H1 (cell line): ENCODE measurements at places on chromosomes 11 and 22.

DNA sequence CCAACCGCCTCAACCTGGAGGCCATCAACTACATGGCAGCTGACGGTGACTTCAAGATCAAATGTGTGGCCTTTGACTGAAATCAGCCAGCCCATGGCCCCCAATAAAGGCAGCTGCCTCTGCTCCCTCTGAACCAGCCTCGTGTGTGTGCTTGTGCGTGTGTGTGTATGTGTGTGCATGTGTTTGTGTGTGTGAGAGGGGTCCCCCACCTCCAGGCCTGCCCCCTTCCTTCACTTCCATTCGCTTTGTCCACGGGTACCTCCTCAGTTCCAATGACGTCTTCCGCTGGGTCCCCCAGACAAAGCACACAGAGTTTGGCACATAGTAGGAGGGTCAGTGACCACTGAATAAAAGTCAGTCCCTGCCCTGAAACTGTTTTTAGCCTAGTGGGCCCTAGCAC is 4.2 kb downstream of the LGALS1 start:
- DNase-seq, result no peak
- H3K27me3 ChIP-seq, result peaks cover 2% of the 10 kb centered on the region; the same call in 1 of the 2 replicates
- no peak overlapping the region for H3K27ac ChIP-seq

- no peak overlapping the region for H3K4me3 ChIP-seq
- no peaks in the 10 kb centered on the region for H3K36me3 ChIP-seq
- H3K27me3 ChIP-seq, result peaks cover 91% of the 10 kb centered on the region
- H3K4me1 ChIP-seq, result no peaks in the 10 kb centered on the region
- no peak overlapping the region for H3K27ac ChIP-seq
These were observed 689 bp downstream of the VSIG2 start for GRCh38 chr11:124751391-124751740.

GRCh38 chr11:70454197-70454767 is 56.0 kb downstream of the CTTN start:
- DNase-seq, result no peak
- H3K4me3 ChIP-seq, result no peak overlapping the region
- H3K4me1 ChIP-seq, result no peaks in the 10 kb centered on the region
- H3K27me3 ChIP-seq, result no peaks in the 10 kb centered on the region
- H3K36me3 ChIP-seq, result no peaks in the 10 kb centered on the region

GRCh38 chr22:22817468-22818201 is 70.0 kb upstream of the IGLL5 start:
- H3K27me3 ChIP-seq, result peaks cover 19% of the 10 kb centered on the region
- no peaks in the 10 kb centered on the region for H3K36me3 ChIP-seq
- H3K4me1 ChIP-seq, result no peaks in the 10 kb centered on the region
- no peak overlapping the region for H3K27ac ChIP-seq
- DNase-seq, result no peak

GRCh38 chr22:17871726-17872458 is 97.6 kb upstream of the BID start:
- H3K27ac ChIP-seq, result no peak overlapping the region
- no peak overlapping the region for H3K4me3 ChIP-seq
- peaks cover 25% of the 10 kb centered on the region for H3K27me3 ChIP-seq
- no peaks in the 10 kb centered on the region for H3K36me3 ChIP-seq

- 0 out of 2 replicates have a peak, but pooled peaks cover 2% of the 10 kb centered on the region for H3K4me1 ChIP-seq
- H3K36me3 ChIP-seq, result no peaks in the 10 kb centered on the region
- H3K27me3 ChIP-seq, result no peaks in the 10 kb centered on the region
- no peak for DNase-seq
- H3K27ac ChIP-seq, result no peak overlapping the region
These were observed 146.5 kb downstream of the CCDC34 start for GRCh38 chr11:27216270-27217149.

DNA sequence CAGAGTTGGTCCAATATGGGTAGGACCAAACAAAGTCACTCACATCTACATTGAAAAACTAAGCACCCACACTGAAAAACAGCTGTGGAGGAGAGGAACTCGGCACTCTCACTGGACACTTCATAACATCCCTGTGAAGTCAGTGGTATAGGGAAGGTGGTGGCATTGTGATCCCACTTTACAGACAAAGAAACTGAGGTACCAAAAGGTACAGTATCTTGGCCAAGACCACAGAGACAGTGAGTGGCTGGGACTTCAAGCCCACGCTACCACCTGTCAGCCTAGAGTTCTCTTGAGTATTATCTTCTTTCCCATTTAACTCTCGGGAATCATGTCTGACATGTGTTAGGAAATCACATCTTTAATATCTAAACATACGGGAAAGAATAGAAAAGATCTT is 61.9 kb downstream of the SYN3 start:
- no peak overlapping the region for H3K27ac ChIP-seq
- no peak overlapping the region for H3K4me3 ChIP-seq
- peaks cover 6% of the 10 kb centered on the region for H3K4me1 ChIP-seq
- H3K36me3 ChIP-seq, result peaks cover 6% of the 10 kb centered on the region
- H3K27me3 ChIP-seq, result no peaks in the 10 kb centered on the region

DNA sequence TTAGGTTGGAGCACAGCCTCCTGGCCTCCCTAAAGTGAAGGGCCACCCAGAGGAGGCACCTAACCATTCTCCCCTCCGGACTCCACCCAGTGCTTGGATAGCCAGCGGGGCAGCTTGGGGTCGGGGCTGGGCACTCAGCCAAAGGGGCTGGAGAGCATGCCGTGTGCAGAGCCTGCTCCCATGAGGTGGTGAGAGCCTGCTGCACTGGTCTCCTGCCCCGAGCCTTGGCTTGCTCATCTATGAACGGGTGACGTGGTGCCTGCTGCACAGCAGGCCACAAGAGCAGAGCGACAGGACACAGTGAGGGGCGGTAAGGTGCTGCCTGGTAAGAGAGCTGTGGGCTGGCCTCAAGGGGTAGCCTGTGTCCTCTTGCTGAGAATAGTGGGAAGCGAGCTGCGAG is 14.0 kb upstream of the CCDC188 start:
- no peaks in the 10 kb centered on the region for H3K4me1 ChIP-seq
- no peak overlapping the region for H3K4me3 ChIP-seq
- H3K27me3 ChIP-seq, result no peaks in the 10 kb centered on the region

- no peak overlapping the region for H3K27ac ChIP-seq
- no peak for DNase-seq
- no peaks in the 10 kb centered on the region for H3K27me3 ChIP-seq
- H3K4me3 ChIP-seq, result no peak overlapping the region
These were observed 244.3 kb downstream of the FAM76B start for GRCh38 chr11:95545116-95545875.

DNA sequence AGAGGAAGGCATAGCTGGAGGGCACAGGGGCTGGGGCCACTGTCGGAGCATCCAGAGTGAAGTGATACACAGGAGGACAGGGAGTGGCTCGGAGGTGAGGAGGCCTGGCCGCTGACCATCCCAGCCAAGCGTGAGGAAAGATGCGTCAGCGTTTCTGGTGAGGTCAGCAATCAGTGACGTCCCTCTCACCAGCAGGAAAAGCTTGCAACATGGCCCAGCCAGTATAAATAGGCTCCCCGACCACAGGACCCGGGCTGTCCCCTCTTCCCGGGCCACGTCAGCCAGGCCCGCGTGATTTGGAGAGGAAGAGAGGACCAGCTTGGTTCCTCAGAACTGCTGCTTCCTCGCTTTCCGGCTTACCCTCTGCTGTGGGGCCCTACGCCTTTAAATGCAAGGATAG is 4.2 kb upstream of the OSM start:
- H3K36me3 ChIP-seq, result no peaks in the 10 kb centered on the region
- no peaks in the 10 kb centered on the region for H3K4me1 ChIP-seq
- no peaks in the 10 kb centered on the region for H3K27me3 ChIP-seq
- no peak overlapping the region for H3K4me3 ChIP-seq
- H3K27ac ChIP-seq, result no peak overlapping the region

DNA sequence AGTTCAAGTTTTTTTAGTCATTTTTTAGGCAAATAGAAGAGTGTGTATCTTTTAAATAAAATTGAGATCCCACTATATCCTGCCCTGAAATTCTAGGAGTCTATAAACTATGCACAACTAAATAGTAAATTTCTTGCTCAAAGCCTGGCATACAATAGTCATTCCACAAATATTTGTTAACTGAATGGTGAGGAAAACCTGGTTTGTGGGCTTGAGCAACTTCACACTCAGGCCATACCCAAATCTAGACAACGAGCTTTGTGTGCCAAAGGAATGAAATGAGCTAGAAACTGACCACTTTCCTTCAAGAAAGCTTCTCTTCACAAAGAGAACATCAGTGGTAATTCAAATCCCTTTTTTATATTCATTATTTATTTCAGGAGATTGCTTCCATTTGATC is 39.6 kb upstream of the AMOTL1 start:
- H3K27ac ChIP-seq, result no peak overlapping the region
- DNase-seq, result no peak
- peaks cover 1% of the 10 kb centered on the region for H3K27me3 ChIP-seq
- H3K4me1 ChIP-seq, result no peaks in the 10 kb centered on the region
- H3K36me3 ChIP-seq, result no peaks in the 10 kb centered on the region

DNA sequence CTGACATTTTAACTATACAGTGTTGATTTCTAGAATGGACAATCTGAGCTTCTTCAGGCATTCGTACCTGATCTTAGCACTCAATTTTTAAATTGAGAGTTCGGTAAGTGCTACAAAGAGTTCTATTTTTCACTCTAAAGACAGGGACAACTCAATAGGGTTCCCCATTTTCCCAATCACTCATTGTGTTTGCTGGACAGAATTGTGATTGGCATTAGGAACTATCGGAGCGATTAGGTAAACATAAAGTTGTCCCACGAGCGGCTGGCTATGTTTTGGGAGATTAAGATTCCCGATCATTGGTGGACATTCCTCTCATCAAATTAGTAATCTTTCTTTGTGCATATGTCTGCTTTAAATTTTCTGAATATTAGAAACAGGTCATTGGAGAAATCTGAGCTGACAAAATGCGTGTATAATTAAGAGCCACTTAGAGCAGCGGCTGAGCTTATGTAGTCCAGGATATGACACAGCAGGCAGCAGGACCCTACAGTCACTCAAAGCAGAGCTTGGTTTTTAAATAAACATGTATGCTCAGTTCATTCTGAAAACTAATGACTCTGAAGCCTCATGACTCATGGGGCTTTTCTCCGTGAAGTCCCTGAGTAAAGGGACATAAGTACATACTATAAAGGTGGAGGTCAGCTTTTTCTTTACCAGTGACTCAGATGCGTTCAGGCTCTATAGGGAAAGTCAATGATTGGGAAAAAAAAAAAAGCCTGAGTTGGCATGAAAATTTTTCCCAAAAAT is 109.4 kb downstream of the GRIA4 start:
- no peaks in the 10 kb centered on the region for H3K36me3 ChIP-seq
- H3K27ac ChIP-seq, result no peak overlapping the region
- H3K27me3 ChIP-seq, result no peaks in the 10 kb centered on the region
- H3K4me3 ChIP-seq, result no peak overlapping the region
- H3K4me1 ChIP-seq, result no peaks in the 10 kb centered on the region

- DNase-seq, result no peak
- H3K4me3 ChIP-seq, result peak overlapping the region; percentile 92; the same call in 1 of the 2 replicates
- peaks cover 7% of the 10 kb centered on the region for H3K4me1 ChIP-seq
- no peaks in the 10 kb centered on the region for H3K27me3 ChIP-seq
- H3K27ac ChIP-seq, result no peak overlapping the region; the same call in 1 of the 2 replicates
These were observed 4.6 kb downstream of the ADM start for GRCh38 chr11:10309163-10310093.

DNA sequence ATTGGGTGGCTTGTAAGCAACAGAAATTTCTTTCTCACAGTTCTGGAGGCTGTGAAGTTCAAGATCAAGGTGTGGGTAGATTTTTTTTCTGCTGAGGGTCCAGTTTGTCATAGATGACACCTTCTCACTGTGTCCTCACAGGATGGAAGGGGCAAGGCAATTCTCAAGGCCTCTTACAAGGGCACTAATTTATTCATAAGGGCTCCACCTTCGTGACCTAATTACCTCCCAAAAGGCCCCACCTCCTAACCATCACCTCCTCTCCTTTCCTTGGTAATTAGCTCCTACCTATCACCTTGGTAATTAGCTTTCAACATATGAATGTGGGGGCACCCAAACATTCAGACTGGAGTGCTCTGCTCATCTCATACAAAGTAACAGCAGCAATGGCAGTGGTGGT is 92.3 kb upstream of the CD44 start:
- H3K27me3 ChIP-seq, result no peaks in the 10 kb centered on the region
- DNase-seq, result no peak
- no peak overlapping the region for H3K4me3 ChIP-seq

GRCh38 chr11:19821412-19821875 is 108.8 kb downstream of the NAV2 start:
- no peaks in the 10 kb centered on the region for H3K27me3 ChIP-seq
- no peak overlapping the region for H3K4me3 ChIP-seq
- H3K27ac ChIP-seq, result peak overlapping the region; percentile 57
- 0 out of 2 replicates have a peak, but pooled peaks cover 4% of the 10 kb centered on the region for H3K36me3 ChIP-seq

DNA sequence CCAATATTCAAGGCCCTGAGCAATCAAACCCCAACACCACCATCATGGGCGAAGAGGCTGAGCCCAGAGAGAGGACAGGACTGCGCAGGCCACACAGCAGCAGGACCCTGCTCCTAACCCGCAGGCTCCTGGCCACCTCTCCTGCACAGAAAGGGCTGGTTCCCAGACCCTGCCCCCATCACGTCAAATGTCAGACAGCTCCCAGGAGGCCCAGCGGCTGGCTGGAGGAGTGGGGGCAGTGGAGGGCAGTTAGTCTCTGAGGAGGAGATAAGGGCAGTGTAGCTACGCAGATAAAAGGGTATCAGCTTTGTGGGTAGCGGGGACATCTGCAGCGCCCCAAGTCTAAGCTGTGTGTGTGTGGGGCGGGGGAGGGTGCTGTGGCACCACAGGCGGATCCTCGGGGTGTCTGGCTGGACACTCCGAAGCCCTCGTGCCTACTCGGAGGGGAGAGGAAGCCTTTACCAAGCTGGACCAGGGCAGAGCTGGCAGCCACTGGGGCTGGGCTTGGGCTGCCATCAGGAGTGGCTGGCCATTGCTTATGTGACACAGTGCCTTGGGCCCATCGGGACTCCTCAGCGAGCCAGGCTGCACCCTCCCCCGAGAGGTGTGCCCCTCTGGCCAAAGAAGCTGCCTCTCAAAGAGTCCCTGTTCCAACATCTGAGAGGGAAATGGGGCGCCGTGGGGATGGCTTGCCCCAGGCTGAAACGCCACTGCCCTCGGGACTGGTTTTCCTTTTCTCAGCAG is 21.5 kb downstream of the FADS3 start:
- DNase-seq, result peak; percentile 64
- H3K36me3 ChIP-seq, result peaks cover 16% of the 10 kb centered on the region; the same call in 1 of the 2 replicates
- no peak overlapping the region for H3K4me3 ChIP-seq
- peaks cover 7% of the 10 kb centered on the region; the same call in 1 of the 2 replicates for H3K27me3 ChIP-seq
- peaks cover 4% of the 10 kb centered on the region for H3K4me1 ChIP-seq
- no peak overlapping the region for H3K27ac ChIP-seq
